Fibroblast of skin of right quadriceps (primary cell): ENCODE measurements at places on chromosomes 2 and 18.

DNA sequence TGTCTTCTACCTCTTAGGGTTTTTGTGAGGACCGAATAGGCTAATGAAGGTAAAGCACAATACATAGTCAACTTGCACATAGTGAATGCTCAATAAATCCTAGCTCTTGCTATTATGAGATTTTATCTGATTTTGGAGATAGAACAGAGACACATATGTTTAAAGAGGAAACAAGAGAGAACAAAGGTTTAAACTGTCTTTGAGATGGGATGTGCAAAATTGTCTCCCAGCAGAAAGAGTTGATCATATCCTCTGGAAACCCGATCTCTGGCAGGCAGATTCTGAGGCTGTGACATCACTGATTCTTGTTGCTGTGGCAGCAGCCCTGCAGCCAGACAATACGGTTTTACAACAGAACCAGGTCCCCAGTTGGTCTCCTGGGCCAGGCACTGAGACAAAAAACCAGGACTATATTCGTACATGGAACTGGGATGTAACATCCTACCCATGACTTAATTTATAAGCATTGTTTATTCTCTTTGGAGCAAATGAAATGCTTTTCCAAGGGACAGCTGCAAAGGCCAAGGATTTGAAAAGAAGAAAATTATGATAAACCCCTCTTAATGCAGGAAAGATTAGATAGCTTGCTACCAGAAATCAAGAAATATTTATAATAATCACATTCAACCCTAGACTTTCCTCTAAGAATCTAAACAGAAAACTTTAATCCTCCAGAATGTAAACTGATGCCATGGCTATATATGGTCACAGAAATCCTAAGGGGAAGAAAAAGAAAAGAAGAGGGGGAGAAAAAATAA lies 80.2 kb downstream of the SLC8A1 start:
- peak; percentile 87 for DNase-seq

DNA sequence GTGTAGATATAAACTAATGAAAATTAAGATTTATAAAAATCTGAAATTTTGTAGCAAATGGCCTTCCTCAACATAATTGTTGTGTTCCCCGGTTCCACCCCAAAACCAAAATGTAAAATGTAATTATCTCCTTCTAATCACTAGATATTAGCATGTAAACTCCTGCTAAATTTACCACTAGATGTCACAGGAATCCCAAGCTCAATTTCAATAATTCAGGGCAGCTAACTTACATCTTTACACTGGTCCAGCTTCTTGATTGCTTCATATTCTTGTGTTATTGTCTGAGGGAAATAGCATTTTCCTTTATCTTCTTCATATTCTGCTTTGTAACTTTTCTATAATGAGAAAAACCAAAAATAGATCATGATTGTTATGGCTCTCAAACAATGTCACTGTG lies 42.6 kb downstream of the NEB start:
- no peak for DNase-seq

- DNase-seq, result peak; percentile 66
Measured at GRCh38 chr18:55323051-55323994, 264.7 kb downstream of the TCF4 start.

DNA sequence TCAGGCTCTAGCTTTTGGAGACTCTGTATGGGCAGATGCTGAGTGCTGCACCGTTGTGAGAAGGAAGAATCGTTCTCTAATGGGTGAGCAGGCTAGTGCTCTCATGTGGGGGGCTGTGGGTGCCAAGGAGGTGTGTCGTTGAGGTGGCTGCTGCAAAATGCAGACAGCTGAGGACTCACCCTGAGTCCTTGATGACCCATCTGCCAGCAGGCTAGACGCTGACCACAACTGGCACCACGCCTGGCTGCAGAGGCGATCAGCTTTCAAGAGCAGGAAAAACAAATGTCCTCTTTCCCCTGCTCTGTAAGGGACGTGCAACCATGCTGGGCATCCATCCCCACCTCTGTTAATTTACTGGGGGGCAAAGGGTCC lies 48.2 kb downstream of the HAUS1 start:
- peak; percentile 53 for DNase-seq

GRCh38 chr18:44521668-44522022 lies 159.0 kb upstream of the SETBP1 start:
- peak; percentile 30 for DNase-seq

DNA sequence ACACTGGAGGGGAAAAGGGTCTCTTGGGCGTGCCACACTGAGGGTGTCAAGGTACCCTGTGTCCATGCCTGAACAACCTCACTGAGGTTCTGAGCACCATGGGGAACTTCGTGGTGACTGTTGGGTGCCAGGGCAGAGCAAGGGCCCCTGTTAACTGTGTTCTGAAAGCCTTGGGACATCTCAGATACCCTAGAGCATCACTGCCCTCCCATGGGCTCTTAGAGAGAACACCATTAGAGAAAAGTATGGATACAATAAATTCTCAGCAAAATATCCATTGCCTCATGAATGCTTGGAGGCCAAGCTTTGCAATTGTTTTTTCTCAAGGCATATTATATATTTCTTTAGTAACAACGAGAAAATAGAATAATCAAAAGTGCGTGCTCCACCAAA lies 488.5 kb upstream of the NRP2 start:
- no peak for DNase-seq

DNA sequence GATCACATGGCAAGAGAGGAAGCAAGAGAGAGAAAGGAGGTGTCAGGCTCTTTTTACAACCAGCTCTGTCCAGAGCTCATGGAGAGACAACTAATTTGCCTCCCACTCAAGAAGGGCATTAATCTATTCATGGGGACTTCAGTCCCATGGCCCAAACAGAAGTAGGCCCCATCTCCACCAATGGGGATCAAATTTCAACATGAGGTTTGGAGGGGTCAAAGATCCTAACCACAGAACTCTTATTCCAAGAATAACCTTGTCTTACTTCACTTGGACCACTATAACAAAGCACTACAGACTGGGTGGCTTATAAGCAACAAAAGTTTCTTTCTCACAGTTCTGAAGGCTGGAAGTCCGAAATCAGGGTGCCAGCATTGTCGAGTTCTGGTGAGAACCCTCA lies 31.8 kb downstream of the GRB14 start:
- peak; percentile 4 for DNase-seq

GRCh38 chr2:177244244-177244771 lies 20.2 kb downstream of the NFE2L2 start:
- DNase-seq, result no peak

- no peak for DNase-seq
Measured at GRCh38 chr2:238775591-238775990, 72.3 kb upstream of the TWIST2 start.

DNA sequence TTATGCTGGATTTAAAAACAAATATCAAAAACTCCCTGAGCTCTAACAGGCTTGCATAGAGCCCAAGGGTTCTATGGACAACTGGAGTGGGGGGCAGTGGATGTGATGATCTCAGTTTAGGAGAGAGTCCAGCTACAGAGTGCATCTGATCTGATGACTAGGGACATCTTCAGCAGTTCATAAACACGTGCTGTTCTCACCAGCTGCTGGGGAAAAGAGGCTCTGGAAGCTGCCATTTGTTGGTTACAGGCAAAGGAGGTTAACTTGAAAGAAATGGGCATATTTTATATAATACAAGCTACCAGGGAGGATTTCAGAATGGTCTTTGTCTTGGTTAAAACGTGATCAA lies 36.0 kb upstream of the ZNF396 start:
- no peak for DNase-seq

DNA sequence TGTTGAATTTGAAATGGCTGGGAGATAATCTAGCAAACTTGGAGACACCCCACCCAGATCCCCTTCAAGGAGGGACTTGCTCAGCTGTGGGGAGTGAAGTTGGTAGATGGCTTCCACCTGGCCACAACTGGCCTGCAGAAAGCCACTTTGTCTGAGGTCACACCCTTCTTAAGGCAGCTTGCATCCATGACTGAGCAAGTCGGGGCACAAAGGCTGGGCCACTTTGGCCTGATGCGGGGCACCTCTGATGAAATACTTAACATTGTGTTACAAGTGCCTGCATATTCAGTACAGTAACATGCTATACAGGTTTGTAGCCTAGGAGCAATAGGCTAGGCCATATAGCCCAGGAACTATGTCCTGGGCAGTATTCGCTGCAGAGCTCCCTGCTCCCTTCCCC lies 13.4 kb upstream of the RPL37A start:
- no peak for DNase-seq

DNA sequence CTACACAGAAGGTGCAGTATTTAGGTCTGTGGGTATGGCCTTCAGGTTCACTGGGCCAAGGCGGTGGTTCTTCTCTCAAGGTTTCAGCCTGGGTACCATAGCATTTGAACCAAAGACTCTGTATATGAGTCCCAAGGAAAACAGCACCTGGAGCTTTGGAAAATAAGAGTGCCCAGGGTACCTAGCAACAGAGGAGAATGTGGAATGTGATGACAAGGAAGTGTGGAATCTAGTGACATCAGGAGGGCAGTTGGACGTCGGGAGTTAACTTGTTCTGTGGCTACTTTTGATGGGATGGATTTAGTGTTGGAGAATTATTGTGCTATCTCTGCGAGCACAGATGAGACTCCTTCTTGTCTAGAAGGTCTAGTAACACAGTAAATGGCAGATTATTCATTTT lies 201.2 kb downstream of the NOL4 start:
- DNase-seq, result peak; percentile 10

- no peak for DNase-seq
Measured at GRCh38 chr2:191299010-191299409, 53.8 kb downstream of the MYO1B start.

DNA sequence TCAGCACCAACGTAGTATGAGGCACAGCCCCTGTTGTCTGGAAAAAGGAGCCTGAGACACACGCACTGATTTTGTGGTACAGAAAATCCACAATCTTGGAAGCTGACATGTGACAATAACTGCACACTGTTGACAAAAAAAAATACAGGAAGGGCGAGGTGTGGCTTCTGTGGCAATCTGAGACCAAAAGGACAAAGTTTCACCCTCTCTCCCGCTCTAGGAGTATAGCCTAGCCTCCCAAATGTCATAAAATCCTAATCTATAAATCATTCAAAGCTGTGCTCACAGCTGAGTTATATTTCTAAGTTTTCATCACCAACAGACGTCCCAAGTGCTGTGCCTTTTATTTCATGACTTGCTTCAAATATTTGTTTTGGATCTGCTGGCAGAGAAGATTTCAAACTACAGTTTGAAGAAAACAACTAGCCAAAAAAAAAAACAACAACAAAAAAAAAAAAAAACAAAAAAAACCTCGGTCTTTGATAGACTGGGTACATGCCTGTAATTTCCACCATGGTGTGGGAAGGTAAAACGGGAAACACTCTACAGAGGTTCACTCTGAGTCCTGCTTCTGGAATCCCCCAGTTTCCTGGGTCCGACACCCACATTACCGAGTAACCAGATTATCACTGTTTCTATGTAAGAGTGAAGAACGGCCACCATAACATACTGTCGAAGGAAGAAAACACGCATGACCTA lies 61.0 kb downstream of the C2orf76 start:
- DNase-seq, result no peak

- DNase-seq, result no peak
Measured at GRCh38 chr18:48462510-48462909, 53.3 kb upstream of the ZBTB7C start.

GRCh38 chr18:63987743-63988142 lies 17.9 kb downstream of the SERPINB8 start:
- no peak for DNase-seq

GRCh38 chr2:235820571-235820970 lies 326.7 kb downstream of the AGAP1 start:
- DNase-seq, result no peak

GRCh38 chr18:23684515-23685197 lies 4.6 kb upstream of the LAMA3 start:
- DNase-seq, result peak; percentile 57

DNA sequence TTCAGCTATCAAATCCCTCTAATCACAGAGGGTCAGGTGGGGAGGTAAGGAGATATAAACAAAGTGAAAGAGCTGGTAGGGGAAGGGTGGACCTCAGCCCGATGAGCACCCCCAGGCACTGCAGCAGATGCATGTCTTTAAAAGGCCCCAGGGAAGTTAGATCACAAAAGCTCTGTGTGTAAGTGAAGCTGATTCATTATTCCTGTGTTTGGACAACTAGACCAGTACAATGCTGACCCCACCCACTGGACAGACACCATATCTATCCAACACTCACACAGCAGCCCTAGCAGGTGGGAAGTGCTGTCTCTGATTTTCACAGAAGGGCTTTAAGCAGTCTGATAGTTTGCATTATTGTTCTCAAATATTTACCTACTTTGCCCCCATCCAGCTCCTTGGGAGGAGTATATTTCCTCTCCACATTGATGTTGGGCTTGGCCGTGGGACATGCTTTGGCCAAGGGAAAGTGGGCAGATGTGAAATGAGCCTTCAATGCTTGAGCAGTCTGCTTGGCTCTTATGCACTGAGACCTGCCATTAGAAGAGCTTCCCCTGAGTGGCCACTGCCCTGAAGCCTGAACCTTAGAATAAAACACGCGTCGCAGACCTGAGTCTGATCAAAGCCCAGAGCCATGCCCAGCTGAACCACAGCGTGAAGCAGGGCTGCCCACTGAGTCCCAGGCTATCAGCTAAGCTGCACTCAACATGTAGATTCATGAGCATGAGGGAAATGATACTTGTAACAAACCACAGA lies 111.4 kb downstream of the COPS8 start:
- DNase-seq, result no peak

DNA sequence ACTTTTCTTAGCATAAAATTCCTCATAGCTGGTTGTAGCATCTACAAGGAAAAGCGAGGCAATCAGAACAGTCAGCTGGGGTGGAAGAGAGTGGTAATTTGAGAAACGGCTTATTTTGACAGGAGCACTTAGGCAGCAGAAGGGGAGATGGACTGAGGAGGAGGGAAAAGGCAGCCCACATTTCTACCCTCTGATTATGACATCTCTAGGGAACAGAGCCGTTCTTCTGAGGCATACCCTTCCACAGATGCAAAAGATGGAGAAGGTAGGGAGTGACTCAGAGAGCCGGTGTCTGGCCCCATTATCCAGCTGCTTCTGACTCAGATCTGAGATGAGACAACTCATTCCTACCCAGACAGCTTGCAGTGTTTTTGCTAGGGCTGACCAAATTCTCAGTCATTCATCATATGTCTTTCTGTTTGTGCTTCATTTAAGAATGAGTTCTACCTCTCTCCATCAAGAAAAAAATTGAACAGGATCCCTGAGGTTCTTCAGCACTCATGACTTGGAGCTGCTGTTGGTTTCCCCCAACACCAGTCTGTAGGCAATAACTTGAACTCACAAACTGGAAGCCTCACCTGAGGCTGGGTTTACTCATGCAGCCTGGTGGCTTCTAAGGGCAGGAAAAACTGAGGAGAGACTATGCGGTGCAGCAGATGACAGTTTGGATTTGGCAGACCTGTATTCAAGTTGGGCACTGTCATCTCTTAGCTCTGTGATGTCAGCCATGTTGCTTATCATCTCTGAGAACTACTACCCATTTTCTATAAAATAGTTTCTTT lies 15.9 kb upstream of the SEC11C start:
- DNase-seq, result peak; percentile 95

DNA sequence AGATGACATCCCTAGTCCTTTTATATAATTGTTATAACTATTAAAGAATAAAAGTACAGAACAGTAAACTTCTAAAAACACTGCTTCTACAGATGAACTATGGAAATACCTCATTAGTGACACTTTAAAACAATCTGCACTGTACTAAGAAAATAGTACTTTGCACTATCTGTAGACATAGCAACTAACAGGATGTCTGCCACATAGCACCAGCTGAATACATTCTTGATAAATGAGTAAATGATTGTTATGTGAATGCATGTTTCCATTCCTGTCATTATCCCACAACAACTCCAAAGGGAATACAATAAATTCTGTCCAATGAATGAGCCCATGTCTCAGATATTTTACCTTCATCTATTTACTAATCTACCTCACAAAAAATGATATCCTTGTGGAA lies 115.3 kb upstream of the SLC35G4 start:
- DNase-seq, result peak; percentile 81

- peak; percentile 52 for DNase-seq
Measured at GRCh38 chr2:7292154-7292691, 375.0 kb downstream of the RNF144A start.

GRCh38 chr18:58536534-58537271 lies 92.2 kb downstream of the ALPK2 start:
- DNase-seq, result no peak
